ENCODE measurements at places on chromosomes 5 and 9.

- no peak for DNase-seq
These were observed 1230.6 kb upstream of the NUDT12 start for GRCh38 chr5:104793031-104793754.

- DNase-seq: peak; percentile 29
These were observed 3.0 kb downstream of the GRK6 start for GRCh38 chr5:177429248-177430040.

- no peak for DNase-seq
These were observed 1.0 kb upstream of the GOLGA1 start for GRCh38 chr9:124941679-124942561.

DNA sequence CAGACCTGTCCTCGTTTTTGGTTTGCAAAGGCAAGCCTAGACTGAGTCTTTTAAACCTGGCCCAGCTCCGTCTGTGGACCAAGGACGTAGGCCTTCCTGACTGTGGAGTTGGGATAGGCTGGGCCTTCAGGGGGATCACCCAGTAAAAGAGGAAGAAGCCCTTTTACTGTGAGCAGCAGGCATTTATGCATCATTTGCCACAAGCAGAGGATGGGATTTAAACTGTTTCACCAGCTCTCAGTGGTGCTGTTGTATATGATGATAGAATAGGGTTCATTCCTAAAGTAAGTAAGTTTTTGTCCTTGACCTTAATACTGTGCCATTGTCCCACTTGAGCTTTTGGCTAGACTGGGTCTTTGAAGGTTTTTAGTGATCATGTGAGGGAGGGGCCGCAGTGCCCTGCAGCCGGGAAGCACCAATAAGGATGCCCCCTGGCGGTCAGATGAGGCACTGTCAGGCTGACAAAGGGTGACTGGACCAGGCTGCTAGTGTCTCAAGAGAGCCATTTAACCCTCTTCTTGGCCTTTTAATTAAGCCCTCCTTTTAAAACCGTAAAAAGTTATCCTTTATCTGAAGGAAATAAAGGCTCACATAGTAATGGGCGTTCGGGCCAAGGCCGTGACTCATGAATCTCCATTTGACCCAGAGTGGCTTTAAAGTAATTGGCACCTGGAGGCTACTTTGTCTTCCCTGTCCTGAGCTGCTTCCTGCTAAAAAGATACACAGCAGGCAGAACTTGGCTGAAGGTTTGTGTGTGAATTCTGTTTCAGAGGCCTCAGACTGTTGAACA lies 74.0 kb downstream of the UBAP1 start:
- DNase-seq: peak; percentile 61

GRCh38 chr5:169160405-169160901 lies 140.5 kb downstream of the SLIT3 start:
- no peak for DNase-seq

GRCh38 chr5:149863830-149864229 lies 80.8 kb downstream of the PDE6A start:
- no peak for DNase-seq

- DNase-seq: no peak
These were observed 59.6 kb downstream of the ACTBL2 start for GRCh38 chr5:57422993-57423392.

GRCh38 chr5:17694914-17695313 lies 60.7 kb downstream of the TAF11L14 start:
- DNase-seq: no peak

- no peak for DNase-seq
These were observed 6.1 kb downstream of the SAR1B start for GRCh38 chr5:134626369-134627014.

DNA sequence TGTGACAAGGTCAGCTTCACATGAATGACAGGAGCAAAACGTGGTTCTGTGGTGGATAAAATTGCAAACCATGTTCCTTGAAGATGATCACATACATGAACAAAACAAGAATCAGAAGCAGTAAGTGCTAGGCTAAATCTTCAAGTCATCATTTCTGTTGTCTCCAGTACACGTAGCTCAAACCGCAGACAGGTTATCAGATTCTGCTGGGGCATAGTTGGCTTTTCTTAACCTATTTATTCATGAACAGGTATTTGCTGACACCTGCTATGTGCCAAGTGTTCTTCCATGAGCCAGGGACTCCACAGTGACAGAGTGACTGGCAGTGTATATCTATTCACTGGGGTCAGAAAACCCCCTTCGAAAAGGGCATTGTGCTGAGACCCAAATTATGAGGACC lies 20.8 kb downstream of the MFAP3 start:
- DNase-seq: no peak

GRCh38 chr5:107670932-107671741 lies at the start of gene EFNA5:
TSS of gene EFNA5 (minus strand) at chr5:107670937.
- no peak for DNase-seq

DNA sequence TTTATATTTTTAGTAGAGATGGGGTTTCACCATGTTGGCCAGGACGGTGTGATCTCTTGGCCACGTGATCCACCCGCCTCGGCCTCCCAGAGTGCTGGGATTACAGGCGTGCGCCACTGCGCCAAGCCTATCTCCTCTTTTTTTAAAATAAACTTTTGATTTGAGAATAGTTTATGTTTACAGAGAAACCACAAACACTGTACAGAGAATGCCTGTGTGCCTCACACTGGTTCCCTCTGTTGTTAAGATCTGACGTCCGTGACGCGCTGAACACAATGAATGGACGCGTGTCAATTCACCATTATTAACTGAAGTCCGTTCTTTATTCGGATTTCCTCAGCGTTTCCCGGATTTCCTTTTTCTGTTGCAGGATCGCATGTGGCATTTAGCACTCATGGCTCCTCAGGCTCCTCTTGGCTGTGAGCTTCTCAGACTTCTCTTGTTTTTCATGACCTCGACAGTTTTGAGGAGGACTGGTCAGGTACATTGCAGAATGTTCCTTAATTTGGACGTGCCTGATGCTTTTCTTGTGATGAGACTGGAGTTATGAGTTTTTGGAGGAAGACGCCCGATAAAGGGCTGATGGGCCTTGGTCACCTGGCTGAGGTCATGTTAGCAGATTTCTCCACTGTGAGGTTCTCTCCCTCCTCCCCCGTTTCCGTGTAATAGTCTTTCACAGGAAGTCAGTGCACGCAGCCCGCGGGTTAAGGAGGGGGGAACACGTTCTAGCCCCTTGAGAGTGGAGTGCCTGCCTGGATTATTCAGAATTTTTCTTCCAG lies 69.6 kb downstream of the ANKRD33B start:
- no peak for DNase-seq

GRCh38 chr5:53915120-53915519 lies 354.7 kb downstream of the NDUFS4 start:
- DNase-seq: no peak

GRCh38 chr5:136133222-136133921 lies 727 bp downstream of the SMAD5 start:
- DNase-seq: peak; percentile 26

- peak; percentile 89 for DNase-seq
These were observed at the start of gene RECK for GRCh38 chr9:36036780-36037548. TSS of gene RECK (plus strand) at chr9:36036913. CDS start at chr9:36036999, 86 bp downstream.

DNA sequence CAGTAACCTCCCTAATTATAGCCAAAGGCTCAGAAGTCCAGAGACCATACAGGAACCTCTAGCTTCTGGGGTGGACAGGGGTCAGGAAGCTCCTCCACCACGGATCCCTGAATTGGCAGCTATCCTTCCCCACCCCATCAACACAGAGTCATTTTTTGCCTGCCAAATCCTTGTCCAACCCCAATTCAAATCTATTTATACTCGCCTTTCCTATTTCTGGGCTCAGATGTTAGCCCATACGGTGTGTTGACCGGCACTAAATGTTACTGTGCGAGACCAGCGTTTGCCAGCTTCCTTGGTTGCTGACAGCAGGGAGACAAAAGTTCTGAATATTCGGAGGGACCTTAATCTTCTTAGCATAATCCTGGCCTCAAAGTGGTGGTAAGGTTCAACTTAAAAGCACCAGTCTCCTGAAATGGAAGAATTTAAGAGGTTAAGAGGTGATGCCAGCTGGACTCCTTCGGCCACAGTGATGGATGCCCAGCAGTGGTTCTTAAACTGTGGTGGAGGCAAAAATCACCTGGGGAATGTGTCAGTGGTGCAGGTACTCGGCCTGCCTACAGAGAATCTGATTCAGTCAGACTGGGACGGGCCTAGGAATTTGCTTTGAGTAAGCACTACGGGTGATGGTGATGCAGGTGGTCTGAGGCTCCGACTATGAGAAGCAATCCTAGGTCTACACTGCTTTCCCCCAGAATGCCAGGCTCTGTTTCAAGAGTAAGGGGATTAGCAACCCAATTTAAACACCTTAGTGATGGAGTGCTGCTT lies 204.8 kb upstream of the MEF2C start:
- no peak for DNase-seq

DNA sequence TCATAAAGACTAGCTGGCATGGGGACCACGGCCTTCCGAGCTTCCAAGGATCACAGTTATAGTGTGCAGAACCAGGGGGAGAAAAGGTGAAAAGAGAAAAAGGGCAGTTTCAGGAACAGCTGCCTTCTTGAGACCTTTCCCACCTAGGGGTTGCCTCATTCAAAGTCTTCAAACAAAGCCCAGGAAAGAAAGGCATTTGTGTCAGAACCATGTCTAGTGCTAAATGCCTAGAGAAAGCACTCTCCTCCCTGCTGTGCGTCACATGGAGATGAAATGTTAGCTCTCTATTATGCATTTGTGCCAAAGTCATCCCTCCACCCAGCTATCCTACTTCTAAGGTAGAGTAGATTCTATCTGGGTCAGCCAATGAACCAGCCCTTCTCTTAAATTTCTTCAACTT lies 1037.3 kb upstream of the WWC1 start:
- DNase-seq: no peak

DNA sequence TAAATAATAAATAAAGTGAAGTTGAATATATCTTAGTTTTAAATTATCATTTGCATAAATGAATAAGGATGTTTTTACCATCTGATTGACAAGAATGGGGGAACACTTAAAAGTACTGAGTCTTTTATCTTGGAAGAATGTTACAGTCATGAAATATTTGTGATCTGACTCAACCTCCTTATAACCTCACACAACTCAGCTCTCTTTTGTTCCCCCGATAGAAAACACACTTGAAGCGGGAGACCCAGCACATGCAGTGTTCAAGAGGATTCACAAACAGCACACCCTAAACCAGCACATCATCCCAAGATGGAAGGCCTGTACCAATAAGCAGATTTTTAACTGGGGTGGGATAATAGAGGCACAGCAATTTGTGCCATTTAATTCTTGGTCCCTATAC lies 15.5 kb downstream of the BAAT start:
- no peak for DNase-seq

- peak; percentile 28 for DNase-seq
These were observed 30.0 kb upstream of the STOM start for GRCh38 chr9:121399883-121400607.

- no peak for DNase-seq
These were observed 508.6 kb upstream of the FAM174A start for GRCh38 chr5:100026606-100027005.

- DNase-seq: no peak
These were observed 204.1 kb downstream of the DEPDC1B start for GRCh38 chr5:60495644-60496520.

GRCh38 chr9:4315582-4316215 lies 15.8 kb upstream of the GLIS3 start:
- DNase-seq: peak; percentile 52

DNA sequence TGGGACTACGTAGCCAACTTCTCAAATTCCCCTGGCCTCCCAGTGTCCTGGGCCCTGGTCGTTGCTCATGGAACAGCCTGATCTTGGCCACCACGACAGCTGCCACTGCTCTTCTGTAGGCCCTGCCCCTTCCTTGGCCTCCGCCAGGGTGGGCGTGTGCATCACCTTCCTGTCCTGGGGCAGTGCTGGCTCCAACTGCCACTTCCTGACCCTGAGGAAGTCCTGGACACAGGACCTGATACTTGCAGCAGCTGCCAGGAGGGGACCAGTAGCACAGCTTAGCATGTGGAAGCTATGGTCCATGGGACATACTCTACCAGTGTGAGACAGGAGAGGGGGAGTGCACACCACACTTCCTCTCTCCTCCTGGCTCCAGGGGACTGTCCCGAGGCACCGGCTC lies 145.2 kb downstream of the TENT4A start:
- no peak for DNase-seq

- DNase-seq: peak; percentile 3
These were observed 46.9 kb downstream of the AHRR start for GRCh38 chr5:368183-369084.
